ENCODE measurements at places on chromosomes 13 and 19. TPM values are rescaled to one million over a fixed set of nuclear protein-coding genes. Genes with fewer than 3 reads are reported as not detected.

Gene DNAAF3
- 4.5 TPM for total RNA-seq

Gene SLC25A23
- total RNA-seq: 15.2 TPM

Gene MBD3L3
- total RNA-seq: not detected

Gene CCDC159
- 5.8 TPM for total RNA-seq

Gene IZUMO4
- total RNA-seq: 0.40 TPM

Gene ICAM5
- total RNA-seq: 1.1 TPM

Gene APOC4
- not detected for total RNA-seq

Gene ZNF382
- total RNA-seq: not detected

Gene PSG2
- total RNA-seq: not detected

Gene PRX
- 1.4 TPM for total RNA-seq

Gene DKKL1
- 0.39 TPM for total RNA-seq

Gene ZNRF4
- total RNA-seq: not detected

Gene TEX26
- total RNA-seq: not detected
